Activated naive CD8-positive, alpha-beta T cell treated with anti-CD3 and anti-CD28 coated beads, Interleukin-2, amount 50 U/mL, for 16 hours (primary cell): ENCODE measurements at places on chromosomes 12 and 14.

DNA sequence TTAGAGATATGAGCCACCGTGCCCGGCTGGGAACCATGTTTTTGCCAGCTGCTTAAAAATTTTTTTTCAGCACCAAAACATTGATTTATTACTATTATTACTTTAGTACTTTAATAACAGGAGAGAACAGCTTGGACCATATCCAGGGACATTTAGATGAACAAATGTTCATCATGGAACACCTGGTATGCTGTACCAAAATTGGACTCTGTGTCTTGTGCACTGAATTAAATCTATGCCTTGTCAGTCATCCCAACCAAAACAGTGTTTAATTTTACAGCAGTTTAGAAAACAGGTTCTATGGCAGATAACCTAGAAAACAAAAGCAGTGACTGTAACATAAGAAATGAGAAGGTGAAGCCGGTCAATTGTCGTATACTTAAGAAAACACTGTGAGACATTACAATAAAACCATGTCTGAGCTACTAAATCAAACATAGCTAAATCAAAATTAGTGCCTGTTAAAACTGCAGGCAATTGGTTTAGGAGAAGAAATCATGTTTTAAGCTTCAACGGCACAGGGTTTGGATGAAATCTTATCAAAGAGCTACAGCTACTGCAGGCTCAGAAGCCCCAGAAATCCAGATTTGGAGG lies 58.2 kb upstream of the PYGL start:
- DNase-seq = no peak

- no peak for DNase-seq
Measured at GRCh38 chr12:75315518-75315917, 14.6 kb downstream of the CAPS2 start.

DNA sequence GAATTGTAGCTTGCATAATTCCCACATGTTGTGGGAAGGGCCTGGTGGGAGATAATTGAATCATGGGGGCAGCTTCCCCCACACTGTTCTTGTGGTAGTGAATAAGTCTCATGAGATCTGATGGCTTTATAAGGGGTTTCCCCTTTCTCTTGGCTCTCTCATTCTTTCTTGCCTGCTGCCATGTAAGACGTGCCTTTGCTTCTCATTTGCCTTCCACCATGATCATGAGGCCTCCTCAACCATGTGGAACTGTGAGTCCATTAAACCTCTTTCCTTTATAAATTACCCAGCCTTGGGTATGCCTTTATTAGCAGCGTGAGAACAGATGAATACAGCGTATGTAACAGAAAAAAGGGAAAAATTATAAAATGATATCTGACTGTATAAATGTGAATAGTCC lies 21.1 kb downstream of the C12orf71 start:
- no peak for DNase-seq

DNA sequence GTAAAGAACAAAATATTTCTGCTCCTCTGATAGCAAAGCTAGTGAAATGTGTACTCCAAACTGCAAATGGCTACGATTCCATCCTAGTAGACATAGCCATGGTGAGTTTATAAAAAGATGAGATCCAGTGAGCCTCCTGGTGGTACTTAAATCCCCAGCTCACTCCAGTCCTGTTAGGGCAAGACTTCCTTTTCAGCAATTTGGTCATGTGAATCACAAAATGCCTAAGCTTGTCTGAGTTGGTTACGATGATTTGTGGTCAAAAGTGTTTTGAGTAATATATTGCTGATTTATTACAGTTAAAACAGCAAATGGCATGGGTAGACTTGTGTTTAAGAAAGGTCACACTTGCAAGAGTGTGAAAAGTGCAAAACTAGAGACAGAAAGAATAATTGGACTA lies 102.7 kb upstream of the NAV3 start:
- no peak for DNase-seq

DNA sequence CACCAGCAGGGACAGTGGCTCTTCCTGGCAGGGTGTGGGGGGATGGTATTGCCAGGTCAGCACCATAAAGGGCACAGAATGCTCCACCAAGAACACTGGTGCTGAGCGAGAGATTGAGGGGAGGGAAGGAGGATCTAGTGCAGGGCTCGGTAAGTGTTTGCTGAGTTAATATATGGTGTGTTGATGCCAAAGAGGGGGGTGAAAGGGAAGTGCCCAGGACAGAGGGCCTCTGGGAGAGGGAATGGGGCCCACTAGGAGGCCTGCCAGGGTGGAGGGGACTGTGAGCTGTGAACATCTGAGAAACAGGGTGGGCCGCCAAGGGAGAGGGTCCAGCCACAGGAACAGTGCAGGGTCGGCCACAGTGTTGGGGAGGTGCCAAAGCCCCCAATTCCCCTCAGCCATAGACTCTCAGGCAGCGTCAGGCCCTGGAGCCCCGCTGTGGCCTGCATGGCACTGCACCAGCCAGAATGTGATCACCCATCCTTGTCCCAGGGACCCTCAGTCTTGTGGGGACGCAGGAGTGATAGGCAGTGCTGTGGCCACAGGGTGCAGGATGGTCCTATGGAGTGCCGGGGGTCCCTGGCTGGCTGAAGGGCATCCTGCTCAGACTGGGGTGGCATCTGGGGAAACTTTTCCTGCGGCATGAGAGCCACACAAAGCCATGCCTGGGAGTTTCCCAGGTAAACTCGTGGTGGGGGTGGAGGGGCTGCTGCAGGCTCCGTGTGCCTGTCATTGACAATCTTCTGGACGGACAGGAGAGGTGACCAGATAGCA lies 11.9 kb downstream of the RIN3 start:
- no peak for DNase-seq

DNA sequence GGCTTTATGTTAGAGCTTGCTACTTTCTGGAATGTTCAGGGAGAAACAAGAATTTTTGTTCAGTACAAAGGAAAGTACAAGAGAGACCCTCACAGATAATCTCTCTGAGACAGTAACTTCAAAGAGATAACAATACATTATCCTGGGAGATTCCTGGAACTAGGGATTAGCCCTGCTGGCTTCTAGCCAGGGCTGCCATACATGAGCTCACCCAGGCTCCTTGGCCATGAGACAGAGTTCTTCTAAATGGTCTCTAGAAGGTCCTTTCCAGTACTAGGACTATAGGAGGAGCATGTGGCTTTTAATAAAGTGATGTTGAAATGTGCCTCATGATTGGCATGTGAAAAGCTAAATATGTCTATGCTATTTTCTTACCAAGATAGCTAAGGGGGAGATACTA lies 342.5 kb downstream of the EMP1 start:
- no peak for DNase-seq

- no peak for DNase-seq
Measured at GRCh38 chr14:54116972-54117371, 160.3 kb upstream of the BMP4 start.

- DNase-seq = no peak
Measured at GRCh38 chr12:3644104-3644503, 108.8 kb downstream of the CRACR2A start.

- no peak for DNase-seq
Measured at GRCh38 chr12:121857322-121858246, 1.1 kb downstream of the HPD start.

DNA sequence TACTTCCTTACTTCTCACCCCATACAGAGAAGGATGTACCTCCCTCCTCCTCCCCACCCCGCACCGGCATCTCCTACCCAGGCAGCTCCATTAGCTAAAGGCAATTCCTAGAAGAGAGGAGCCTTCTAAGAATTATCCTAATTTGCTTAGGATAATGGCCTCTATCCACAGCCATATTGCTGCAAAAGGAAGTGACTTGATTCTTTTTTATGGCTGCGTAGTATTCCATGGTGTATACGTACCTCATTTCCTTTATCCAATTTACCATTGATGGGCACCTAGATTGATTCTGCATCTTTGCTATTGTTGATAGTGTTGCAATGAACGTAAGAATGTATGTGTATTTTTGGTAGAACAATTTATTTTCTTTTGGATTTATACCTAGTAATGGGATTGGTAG lies 189.7 kb downstream of the PCNX1 start:
- no peak for DNase-seq

DNA sequence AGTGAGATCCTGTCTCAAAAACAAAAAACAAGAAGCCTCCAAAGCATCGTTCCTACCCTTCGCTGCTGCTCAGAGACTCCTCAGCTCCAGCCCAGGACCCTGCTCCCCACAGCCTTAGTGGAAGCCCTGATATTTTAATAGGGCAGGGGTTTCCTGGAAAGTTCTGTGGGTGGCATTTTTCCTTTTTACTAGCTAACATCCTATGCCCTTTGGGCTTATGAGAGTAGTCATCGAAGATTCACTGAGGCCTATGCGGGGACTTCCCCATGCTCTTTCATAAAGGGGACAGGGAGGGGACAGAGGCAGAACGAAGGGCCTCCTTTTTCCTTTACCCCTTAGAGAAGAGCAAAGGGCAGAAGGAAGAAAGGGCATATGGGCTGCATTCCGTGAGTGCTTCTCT lies 8.3 kb downstream of the LAG3 start:
- no peak for DNase-seq
